CMK (cell line): ENCODE measurements at places on chromosomes 3 and 15.

GRCh38 chr15:94535298-94536048 is 304.1 kb downstream of the MCTP2 start:
- DNase-seq, result no peak

DNA sequence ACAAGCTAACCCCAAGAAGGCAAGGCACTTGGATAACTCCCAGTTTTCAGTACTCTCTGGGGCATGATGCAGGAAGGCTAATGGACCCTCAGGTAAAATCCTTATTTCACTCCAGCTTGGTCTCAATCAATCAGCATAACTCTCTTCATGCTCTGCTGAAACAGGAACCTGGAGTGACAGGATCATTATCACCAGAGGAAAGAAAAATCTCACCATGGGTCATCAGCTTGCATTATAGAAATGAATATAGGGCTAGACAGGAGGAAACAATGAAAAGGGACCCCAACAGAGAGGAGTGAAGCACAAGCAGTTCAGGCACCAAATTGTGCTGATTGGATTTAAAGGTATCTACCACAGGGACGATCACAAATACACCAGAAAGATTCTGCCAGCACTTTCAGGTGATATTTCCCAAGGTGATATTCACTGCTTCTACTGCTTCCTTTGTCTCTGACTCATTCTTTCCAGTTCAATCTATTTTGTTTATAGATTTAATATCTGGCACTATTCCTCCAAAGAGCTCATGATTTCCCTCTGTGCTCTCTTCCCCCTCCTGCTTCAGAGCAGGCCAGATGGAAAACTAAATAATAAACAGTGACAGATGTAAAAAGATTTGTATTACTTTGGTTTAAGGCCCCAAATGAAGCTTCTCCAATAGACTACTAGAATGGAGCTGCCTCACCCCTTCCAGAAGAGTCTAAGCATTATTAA is 22.9 kb upstream of the THUMPD3 start:
- DNase-seq, result no peak

DNA sequence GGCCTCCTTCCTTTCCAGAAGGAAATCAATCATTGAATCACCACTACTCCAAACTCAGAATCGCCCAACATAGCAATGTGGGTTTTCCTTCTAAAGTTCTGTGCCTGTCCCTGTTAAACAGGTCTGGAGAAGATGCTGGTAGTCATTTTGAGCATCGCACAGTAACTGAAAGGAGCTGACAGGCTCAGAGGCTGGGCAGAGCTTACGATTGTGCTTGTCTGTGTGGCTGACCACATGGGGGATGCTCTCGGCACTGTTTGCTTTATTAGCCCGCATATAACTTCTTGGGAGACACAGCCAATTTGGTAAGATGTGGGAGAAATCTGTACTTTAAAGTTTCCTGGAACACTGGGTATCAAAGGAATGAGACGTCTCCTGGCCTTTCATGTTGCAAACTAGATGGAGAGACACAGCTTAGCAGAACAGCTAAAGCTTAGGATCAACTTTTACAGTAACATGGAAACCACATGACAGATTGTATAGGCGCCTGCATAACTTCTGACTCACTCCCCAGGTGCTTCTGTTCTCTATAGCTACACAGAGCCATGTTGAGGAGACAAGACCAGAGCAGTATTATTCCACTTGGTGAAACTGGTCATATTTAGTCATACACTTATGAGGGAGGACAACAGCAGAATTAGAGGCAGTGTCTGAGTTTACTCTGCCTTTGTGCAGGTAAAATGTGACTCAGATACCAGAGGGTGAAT is 374.1 kb downstream of the RORA start:
- DNase-seq, result no peak

DNA sequence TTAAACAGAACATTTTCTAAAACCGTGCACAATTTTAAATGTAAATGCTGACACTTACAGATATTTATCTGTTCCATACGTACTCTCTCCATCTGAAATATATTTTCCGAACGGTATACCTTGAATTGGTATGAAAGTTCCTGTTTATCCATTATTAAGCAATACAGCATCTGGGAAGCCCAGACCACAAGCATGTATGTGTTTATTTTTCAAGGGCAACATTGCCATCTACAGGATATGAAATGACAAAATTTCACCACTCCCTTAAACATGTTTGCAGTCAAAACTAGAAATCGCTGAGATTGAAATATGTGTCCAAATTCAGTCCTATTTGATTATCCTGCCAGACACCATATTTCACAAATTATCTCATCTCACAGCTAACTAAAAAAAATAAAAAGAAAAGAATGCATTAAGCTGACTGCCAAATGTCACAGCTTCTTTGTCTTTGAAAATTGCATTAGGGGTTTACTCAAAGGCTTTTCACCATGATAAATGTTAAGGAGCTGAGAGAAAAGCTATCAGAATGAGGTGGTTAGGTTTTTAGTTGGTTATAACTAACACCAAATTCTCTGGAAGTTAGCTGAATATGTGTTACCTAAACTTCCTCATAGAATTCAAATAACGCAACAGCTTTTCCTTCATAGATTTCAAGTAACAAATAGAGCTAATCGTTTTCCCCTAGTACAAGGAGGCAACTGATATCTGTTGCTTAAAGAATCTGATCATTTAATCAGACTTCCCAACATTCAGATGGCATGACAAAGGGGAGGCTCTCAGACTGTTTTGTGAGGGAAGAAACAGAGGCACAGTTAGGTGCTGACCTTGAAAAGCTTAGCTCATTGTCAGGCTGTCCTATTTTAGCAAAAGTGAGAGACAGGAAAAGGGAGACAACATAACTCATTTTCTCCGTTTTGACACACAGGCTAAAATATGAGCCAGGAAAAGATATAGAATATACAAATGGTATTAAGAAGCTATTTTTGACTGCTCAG is 533.1 kb downstream of the TBL1XR1 start:
- DNase-seq, result no peak

DNA sequence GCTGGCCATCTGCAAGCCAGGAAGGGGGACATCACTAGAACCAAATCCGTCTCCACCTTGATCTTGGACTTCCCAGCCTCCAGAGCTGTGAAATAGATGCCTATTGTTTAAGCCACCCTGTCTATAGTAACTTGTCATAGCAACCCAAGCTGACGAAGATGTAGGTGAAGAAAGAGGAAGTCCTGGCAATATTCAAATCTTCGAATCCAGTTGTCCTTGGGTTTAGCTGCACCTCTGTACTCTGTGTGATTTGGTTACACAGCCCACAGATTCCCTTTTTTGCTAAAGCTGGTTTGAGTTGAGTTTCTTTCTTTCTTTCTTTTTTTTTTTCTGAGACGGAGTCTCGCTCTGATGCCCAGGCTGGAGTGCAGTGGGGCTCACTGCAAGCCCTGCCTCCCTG is 68.0 kb upstream of the XCR1 start:
- DNase-seq, result no peak
